Foreskin melanocyte (primary cell): ENCODE measurements at places on chromosomes 1 and 21.

GRCh38 chr1:50703240-50703639 lies 256.8 kb downstream of the FAF1 start:
- DNase-seq: no peak

DNA sequence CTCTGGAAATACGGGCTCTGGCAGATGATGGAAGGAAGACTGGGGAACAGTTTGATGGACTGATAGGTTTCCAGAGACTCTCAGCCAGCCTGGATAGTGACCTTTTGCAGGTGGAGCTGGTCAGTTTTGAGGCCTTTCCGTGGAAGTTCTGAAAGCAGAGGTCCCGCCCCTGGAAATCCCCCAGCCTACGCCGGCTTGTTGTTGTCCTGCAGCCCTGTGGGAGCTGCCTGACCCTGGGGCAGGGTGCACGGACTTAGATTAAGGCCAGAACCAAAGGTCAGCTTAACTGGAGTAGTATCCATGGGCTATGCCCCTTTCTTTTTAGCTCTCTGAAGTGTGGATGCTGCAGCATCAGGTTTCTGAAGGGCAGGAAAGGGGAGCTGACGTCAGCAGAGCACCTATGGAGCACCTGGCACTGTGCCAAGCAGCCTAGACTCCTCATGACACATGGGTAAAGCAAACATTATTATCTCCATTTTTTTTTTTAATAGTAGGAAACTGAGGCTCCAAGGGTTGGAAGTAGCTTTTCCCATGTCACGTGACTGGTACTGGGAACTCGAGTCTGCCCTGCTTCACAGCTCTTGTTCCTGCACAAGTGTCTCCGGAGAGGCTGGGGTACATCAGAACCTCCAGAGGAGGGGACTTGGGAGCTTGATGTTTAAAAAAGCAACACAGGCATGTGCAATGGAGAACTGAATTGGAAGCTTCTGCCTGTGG lies 38.5 kb downstream of the IER5 start:
- no peak for DNase-seq

- DNase-seq: no peak
Observed at GRCh38 chr21:26011292-26011940, 159.2 kb downstream of the APP start.

DNA sequence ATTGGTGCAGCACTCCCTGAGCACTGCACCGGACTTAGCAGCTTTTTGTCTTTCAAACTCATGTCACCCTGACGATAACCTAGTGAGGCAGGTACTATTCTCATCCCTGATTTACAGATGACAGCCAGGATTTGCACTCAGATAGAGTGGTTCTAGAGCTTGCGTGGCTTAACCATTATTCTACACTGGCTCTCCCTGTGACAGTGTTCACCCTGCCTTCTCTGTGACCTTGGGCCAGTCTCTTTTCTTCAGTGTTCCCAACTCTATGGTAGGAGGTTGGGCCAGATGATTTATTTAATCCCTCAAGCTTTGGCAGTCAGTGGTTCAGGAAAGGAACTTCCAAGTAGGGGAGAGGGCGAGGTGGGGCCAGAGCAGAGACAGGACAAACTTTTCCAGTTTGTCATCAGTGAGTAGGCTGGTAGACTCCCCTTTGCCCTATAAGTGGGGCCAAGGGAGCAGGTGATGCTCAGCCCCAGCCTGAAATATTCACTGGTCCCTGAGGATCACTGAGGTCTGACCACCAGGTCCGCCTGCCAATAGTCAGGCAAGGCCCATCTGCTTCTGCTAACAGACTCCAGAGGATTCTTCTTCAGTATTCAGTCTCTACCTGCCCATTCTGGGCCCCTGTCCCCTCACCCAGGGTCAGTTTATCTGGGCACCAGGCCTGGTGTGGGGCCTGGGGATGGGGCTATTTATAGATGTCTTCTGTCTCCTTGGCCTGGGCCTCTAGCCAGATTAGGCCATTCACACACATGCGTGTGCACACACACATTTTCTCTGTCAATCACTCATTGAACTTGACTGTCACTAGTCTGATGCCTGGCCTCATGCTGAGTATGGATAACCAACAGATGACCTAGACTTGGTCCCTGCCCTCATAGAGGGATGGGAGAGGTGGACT lies 8.8 kb upstream of the FABP3 start:
- no peak for DNase-seq

DNA sequence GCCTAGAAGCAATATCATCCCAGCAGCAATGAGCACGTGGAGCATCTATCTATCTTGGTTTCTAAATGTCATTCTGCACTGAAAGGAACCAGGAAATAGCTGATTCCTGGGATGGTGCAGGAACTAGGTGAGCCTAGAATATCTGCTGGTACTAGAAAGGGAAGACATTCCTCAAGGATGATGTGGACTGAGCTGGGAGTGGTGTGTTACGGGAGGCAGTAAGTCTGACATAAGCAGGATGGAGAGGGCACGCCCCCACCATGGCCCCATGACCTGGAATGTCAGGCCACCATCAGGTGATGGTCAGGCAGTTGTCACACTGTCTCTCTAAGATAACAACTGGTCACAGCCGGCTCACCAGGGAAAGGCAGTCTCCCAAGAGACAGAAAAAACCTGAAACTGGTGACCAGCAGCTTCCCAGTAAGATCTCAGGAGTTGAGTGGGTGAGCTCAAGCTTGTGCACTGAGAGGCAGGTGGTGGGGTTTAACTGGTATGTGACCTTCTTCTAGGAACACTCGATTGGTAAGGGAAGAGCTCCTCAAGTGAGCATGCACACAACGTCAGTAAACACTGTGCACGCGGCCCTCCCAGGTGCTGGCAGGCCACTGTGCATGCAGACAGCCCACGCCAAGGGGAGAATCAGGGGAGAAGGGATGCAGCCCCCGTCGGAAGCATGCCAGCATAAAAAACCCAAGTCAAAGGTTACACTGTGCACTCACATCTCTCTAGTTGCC lies 148.7 kb downstream of the ADSS2 start:
- DNase-seq: no peak

GRCh38 chr1:182087719-182088350 lies 26.3 kb upstream of the ZNF648 start:
- DNase-seq: no peak
